ENCODE measurements at places on chromosomes 1 and 21. TPM values are rescaled to one million over a fixed set of nuclear protein-coding genes. Genes with fewer than 3 reads are reported as not detected.

The DPYD gene
- total RNA-seq: 10.0 TPM

The IL20 gene
- not detected for total RNA-seq

The LHX8 gene
- not detected for total RNA-seq

The KCNE2 gene
- total RNA-seq: not detected

The SMPDL3B gene
- total RNA-seq: not detected
